Head of caudate nucleus (tissue), 42 donors: ENCODE measurements at places on chromosomes 12 and 14.

- DNase-seq, result no peak
Measured at GRCh38 chr14:38070061-38070588, 137.6 kb upstream of the SSTR1 start.

GRCh38 chr12:27277846-27278260 is 33.8 kb downstream of the STK38L start:
- DNase-seq, result no peak

DNA sequence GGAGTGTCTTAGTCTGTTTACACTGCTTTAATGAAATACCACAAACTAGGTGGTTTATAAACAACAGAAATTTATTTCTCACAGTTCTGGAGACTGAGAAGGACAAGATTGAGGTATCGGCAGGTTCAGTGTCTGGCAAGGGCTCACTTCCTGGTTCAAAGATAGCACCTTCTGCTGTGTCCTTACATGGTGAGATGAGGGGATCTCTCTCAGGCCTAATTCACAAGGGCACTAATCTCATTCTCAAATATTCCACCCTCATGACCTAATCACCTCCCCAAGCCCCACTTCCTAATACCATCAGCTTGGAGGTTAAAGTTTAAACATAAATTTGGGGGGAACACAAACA is 35.0 kb upstream of the PLEK2 start:
- no peak for DNase-seq

GRCh38 chr14:100692859-100693558 is 33.7 kb upstream of the DLK1 start:
- no peak for DNase-seq

GRCh38 chr14:68627050-68627867 is 165.6 kb downstream of the ZFP36L1 start:
- no peak for DNase-seq

GRCh38 chr12:129941618-129942017 is 37.8 kb upstream of the TMEM132D start:
- DNase-seq, result no peak

DNA sequence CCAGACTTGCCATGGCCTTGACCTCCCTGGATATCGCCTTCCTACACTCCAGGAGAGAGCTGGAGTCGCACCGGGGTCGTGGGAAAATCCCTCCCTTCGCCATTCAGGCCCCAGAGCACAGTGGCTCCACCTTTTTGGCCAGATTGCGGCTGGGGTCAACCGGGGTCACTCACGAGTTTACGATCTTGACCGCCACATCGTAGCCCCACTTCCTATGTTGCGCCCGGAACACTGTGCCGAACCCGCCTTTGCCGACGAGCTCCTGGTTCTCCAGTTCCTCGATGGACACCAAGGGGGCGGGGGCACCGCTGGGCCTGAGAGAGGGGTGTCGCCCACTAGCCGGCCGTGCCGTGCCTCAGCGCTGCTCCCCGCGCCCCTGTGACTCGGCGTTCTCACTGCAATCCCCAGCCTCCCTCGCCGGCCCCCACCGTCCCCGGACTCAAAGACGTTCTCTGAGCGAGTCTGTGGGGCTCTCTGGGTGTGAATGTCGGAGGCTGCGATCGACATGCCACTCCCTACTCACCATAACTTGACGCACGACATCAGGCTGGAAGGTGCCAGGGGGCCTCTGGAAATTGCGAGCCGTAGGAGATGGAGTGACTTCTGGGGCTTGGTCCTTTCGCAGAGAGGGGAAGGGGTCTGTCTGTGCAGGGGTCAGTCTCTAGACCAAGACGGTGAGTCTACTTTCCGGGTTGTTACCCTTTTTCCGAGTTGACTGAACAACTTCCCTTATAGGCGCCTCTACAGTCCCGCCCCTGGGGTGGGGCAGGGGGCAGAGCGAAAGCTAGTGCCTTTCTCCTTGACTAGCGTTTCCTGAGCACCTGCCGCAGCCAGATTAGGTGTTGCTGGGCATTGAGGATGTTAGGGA is at the start of gene RIPK3:
Gene RIPK3, minus strand, starts transcription at position 708 of the 868 bp plus-strand sequence. Its CDS starts 165 bp downstream, at position 543.
- DNase-seq, result no peak

DNA sequence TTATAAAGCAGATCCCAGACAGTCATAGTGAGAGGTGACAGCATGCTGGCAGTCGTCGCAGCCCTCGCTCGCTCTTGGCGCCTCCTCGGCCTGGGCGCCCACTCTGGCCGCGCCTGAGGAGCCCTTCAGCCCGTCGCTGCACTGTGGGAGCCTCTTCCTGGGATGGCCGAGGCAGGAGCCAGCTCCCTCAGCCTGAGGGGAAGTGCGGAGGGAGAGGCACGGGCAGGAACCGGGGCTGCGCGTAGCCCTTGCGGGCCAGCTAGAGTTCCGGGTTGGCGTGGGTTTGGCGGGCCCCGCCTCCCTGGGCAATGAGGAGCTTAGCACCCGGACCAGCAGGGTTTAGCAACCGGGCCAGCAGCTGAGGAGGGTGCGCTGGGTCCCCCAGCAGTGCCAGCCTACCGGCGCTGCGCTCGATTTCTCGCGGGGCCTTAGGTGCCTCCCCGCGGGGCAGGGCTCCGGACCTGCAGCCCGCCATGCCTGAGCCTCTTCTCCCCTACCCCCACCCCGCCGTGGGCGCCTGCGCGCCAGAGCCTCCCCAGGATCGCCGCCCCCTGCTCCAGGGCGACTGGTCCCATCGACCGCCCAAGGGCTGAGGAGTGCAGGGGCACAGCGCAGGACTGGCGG is 451.2 kb upstream of the DCN start:
- DNase-seq, result no peak

- no peak for DNase-seq
Measured at GRCh38 chr12:29216797-29217575, 67.9 kb downstream of the FAR2 start.

- no peak for DNase-seq
Measured at GRCh38 chr14:29461506-29461905, 466.1 kb downstream of the PRKD1 start.

GRCh38 chr14:44309331-44309730 is 197.8 kb downstream of the FSCB start:
- DNase-seq, result no peak

GRCh38 chr14:94486883-94487282 is 10.9 kb upstream of the SERPINA9 start:
- no peak for DNase-seq

- no peak for DNase-seq
Measured at GRCh38 chr12:62763861-62764645, 170.9 kb downstream of the PPM1H start.

DNA sequence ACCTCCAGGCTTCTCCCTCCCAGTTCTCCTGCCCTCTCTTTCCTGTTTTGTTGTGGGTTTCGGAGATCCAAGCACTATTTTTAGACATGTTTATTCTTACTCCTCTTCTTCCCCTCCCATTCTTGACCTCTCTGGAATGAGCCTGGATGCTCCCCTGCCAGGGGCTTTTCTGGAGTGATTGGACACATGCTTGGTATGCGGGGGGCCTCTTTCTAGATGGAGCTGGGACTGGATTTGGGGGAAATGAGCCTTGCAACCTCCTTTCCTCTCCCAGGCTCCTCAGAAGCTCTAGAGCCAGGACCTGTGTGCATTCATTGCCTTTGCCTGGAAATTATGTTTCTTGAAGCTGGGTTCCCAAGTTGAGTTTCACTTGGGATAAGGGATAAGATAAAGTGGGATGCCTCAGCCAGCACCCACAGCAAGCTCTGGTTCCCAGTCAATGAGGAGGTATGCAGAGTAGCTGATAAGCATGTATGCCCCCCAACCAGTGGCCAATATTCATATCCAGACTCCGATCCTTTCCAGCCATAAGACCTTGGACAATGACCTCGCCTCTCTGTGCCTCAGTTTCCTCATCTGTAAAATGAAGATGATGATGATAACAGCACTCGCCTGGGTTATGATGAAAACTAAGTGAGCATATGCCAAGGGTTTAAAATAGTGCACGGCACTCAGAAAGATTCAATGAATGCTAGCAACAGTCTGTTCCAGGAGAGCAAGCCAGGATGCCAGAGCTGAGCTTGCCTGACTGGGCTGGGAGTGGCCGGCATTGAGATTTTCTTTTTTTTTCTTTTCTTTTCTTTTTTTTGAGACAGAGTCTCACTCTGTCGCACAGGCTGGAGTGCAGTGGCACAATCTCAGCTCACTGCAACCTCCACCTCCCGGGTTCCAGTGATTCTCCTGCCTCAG is 97.8 kb downstream of the SCARB1 start:
- DNase-seq, result no peak

DNA sequence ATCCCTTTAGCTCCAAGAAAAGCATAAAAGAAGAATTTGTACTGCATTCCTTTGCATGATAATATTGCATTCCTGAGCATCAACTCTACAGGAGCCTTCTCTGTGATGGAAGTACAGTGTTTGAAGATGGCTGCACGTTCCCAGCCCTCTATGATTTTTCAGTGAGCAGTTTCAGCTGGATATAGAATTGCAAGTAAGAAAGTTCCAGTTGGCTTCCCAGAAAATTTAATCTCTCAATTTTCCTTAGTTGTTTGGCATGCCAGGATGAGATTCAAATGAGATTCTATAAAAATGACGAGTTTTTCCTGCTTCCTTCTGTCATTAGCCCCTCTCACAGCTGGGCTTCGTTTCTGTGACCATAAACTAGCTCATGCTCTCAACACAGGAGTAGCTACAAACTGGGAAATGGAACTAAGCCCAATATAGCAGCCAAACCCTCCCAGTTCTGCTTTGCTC is 109.9 kb downstream of the TTC8 start:
- no peak for DNase-seq

GRCh38 chr14:30242744-30243143 is 315.1 kb upstream of the PRKD1 start:
- no peak for DNase-seq

DNA sequence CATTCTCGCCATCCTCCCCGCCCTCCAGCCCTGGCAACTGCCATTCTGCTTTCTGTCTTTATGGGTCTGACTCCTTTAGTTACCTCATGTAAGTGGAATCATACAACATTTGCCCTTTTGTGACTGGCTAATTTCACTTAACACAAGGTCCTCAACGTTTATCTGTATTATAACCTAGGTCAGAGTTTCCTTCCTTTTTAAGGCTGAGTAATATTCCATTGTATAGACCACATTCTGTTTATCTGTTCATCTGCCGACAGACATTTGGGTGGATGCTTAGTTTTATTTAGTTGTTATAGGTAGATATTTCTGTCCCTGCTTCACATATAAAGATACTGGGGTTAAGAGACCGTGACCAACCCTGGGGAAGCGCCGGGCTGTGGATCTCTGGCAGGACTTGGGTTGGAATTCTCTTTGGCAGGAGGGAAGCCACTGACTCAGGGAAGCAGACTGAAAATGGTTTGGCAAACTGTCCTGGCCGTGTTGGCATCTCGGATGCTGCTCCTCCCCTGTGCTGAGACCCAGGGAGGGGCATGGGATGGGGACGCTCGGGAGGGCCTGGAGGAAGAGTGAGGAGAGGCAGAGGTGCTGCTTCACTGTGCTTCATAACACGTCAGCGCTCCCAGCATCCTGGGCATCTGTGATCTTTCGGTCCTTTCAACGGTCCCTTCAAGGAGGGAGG is 38.9 kb downstream of the TEAD4 start:
- no peak for DNase-seq

DNA sequence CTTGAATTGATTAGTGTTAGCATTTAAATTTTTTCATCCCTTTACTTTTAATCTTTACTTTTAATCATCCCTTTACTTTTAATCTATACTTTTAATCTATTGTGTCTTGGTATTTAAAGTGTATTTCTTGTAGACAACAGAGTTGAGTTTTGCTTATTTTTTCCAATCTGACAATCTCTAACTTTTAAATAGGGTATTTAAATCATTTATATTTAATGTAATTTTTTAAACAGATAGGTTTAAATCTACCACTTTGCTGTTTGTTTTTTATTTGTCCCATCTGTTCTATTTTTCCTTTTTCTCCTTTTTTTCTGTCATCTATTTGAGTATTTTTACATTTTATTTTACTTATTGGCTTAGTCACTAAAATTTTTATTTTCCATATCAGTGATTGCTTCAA is 68.3 kb downstream of the TTC7B start:
- DNase-seq, result no peak

DNA sequence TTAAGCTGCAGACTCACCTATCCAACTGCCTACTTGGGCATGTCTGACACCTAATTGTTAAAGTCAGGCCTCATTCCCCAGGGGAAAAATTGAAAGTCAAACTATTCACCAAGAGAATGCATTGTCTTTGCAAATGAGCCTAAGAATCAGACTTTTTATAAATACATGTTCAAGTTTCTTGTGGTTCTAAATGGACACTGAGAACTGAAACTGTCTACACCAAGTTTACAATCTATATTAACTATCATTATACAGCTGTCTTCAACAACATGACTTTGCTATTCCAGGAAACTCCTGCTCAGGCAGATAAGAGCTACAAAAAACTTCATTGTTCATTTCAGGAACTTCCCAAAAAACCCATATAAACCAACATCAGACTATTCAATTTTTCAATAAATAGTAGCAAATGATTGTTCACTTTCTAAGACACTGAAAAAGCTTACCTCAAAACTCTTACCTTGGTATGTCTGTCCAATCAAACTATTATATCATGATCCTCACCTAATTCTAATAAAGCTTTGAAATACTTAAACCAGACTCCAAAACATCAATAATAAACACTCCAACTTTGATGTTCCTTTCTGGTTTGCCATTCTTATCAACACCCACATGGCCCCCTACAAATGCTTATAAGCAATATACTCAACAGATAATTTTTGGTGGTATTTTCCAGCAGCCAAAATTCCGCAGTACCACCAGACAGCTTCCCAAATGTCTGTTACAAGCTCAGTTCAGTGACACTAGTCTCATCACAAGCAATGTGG is 24.2 kb downstream of the CDK17 start:
- DNase-seq, result no peak

DNA sequence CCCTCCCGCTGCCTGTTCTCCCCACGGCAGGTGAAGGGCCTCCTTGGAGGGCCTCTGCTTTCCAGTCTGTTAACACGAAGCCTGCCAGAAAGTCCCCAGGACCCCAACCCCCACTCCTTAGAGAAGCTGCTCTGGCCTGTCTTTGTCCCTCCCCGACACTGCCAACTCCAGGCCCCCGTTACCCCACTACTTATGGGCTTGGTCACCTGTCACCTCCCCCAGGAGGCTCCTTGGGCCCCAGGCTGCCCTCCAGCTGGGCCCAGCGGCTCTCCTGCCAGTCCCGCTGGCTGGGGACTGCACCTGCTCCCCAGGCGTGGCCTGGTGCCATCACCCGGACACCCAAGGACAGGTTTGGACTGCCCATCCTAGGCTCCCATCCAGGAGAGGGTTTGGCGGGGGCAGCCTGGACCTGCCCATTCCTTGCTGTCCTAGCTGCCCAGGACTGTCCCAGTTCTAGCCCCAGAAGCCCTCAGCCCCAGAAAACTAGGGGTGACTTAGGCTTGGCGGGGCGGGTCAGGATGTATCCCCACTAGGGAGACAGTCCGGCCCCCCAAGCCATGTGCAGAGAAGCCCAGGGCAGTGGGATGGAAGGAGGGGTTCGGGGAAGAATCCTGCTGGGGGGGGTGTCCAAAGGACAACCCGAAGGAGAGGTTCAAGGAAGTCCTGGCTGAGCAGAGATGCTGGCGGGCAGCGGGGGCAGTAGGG is 155.7 kb upstream of the C14orf180 start:
- DNase-seq, result no peak
